ENCODE measurements at places on chromosomes 6 and 20.

DNA sequence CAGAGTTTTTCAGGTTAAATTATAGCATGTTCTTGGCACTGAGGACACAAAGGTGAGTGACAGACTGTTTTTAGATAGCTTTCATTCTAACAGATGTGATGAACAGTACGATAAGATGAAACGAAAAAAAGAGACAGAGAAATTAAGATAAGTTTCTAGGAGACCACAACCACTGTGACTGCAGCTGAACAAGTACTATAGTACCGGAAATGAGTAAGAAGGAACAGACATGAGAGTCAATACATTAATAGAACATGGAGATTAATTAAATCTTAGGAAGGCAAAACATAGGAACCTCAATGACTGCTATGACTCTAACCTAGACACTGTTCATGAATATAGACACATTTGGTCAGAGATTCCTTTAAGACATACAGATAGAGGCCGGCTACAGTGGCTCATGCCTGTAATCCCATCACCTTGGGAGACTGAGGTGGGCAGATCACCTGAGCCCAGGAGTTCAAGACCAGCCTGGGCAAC is 40.2 kb downstream of the HBS1L start:
- DNase-seq = no peak

DNA sequence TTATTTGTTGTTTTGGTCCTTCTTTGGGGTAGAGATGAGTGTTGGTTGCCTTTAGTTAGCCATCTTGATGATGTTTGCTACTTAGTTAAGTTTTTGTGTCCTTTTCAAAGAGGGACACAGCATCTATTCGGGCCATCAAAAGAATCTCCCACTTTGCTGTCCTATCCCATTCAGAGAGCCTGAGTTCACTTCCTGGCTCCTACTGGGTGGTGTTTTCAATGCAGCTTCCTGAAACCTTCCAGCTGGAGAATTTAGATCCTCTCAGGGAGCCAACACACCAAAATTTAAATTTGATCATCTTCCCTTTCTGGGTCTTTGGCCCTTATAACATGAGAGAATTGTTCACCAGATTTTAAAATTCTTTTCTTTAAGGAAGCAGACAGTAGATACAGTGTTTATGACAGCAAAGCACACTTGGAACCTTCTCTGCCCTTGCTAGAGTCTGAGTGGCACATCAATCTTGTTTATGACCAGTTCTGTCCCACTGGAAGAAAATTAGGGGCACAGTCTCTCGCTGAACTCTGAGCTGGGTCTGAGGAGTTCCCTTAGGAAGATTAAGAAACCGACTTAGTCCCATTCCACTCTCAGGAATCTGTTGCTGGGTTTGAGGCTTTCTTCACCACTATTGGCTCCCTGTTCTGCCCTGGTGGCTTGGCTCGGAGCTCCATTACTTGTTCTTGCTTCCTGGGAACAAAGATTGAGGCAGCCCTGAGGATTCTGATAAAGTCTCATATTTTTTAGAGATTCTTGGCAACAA is 115.5 kb downstream of the CCDC170 start:
- DNase-seq = no peak

DNA sequence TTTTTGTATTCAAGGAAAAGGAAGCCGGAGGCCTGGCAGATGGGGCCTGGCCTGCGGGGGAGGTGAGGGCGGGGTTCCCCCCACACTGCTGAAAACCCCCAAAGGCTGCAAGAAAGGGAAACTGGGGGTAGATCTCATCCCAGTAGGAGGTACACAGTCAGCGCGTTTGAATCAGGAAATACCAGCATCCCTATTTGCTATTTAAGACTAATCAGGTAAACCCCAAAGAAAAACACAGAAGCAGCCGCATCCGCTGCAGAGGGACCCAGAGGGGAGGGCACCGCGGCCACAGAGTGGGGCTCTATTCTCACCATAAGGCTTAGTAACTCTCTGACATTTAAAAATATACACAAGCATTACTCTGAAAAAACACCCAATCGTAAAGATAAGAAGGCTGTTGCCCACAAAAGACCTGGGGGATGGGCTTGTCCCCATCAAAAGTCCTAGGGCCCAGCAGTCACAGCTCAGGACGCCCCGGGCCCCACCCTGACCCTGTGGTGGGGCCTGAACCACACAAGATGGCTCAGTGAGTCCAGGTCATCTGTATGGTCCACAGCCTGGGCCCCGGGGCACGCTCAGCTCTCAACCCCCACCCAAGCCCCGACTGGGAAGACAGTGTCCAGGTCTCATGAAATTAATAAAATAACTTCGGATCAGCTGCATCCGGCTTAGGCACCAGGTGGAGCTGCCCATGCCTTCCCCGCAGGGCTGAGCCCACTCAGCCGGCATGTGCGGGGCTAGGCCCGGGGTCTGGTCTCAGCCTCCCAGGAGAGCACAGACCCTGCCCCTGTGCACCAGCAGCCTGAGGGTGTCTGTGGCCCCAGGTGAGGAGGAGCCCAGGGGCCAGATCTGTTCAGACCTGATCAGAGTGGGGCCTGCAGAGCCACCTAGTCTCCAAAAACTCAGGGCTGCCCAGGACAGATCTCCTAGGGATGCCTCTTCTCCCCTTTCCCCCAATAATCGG is 31.0 kb downstream of the KCNQ2 start:
- DNase-seq = no peak

- no peak for DNase-seq
Observed at GRCh38 chr20:4563534-4563933, 158.2 kb upstream of the PRND start.

DNA sequence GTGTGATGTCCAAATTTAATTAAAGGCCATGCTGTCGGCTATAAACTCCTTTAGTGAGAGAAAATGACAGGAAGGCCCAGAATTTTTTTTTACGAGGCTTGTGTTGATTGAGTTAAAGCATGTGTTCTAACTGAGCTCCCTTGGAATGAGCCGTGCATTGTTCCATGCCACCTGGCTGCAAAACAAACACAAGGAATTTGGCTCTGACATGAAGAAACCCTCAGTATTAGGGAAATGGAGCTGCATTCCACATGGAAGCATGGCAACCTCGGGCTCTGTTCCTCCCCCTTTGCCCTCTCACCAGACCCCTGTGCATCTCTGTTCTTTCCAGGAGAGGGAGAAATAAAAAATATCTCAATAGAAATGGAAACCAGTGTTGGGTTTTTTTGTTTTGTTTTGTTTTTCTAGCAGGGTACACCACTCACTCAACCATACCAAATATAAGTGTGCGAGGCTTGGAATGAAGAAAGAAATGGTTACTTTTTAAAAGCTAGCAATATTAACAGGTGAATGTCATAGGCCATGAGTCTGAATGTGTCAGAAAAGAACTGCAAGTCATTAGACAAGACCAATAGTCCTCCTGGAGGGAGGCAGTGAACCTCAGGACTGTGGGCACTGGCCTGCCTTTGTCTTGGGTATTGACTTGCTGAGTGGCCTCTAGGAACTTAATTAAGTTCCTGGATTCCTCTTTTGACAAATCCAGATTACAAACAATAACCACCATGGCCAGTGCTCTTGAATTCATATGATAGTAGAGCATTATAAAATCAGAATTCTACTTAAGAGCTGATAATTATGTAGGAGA is 935.1 kb downstream of the KIF16B start:
- no peak for DNase-seq

DNA sequence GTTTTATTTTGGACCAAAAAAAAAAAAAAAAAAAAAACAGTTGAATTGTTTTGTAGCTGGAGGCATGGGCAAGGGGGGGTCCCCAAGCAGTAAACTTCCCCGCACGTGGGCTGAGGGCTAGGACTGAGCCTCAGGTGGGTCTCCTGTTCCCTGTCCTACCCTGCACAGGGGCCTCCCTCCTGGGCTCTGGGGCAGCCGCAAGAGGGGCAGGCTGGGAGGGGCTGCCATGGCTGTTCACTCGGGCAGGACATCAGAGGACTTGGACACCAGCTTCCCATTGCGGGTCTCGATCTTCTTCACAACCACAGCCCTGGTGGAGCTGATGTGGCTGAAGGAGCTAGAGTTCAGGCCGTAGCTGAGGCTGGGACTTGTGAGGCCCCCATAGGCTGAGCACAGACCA is 21.1 kb downstream of the SGK1 start:
- DNase-seq = no peak

DNA sequence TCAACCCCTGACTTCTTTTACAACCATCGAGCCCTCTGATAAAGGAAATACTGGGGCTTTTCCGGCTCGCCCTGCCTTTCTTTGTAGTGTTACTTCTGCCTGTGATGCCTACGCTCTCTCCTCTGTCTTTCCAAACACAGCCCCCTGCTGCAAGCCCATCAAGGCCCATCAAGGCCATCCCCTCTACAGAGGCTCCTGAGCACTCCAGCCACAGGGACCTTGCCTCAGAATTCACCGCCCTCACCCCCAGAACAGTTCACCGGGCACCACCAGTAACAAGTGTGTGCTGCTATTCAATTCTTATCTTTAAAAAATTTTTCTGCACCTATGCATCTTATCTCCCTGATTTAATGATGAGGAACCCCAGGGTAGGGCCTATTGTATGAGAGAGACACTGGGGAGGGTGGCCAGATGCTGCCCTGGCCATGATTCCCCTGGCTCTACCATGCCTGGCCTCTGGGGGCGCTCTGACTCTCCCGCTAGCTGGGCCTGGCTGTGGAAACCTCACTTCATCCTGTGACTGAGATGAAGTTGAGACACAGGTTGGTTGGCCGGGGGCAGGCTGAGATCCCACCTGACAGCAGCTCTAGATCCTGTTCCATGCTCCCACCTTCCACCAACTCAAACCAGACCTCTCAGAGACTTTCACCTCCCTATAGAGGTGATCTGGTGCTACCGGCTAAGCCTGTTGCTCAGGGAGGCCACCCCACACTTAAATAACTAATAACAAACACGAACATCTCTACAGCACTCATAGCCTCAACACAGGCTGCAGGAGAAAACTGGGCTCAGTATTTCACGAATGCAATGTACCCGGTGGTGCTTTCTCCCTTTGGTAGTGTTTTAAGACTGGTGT is 19.2 kb upstream of the GLP1R start:
- DNase-seq = no peak

GRCh38 chr6:63805808-63806572 is 170.4 kb downstream of the PHF3 start:
- no peak for DNase-seq

GRCh38 chr6:46293641-46294316 is 123.0 kb upstream of the ENPP5 start:
- no peak for DNase-seq

DNA sequence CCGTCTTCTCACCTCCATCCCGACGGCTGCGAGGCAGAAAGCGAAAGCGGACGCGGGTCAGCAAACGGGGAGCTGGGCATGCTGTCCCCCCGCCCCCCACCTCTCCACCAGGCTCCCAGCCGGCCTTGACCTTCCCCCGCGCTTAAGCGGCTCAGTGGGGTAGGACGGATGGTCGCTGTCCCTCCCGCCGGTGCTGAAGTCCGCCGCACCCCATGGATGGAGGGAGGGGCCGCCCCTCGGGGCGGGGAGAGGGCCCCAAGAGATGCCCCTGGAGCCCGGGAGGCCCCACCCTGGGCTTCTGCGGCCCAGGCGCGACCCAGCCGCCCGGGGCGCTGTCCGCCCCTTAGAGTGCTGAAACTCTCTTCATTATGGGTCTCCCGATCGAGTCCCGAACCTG is at the start of gene KCNB1:
KCNB1 (minus strand) TSS at position 48 of the 397 bp plus-strand sequence. CDS start 188 bp downstream, outside the sequence.
- DNase-seq = peak; percentile 70

DNA sequence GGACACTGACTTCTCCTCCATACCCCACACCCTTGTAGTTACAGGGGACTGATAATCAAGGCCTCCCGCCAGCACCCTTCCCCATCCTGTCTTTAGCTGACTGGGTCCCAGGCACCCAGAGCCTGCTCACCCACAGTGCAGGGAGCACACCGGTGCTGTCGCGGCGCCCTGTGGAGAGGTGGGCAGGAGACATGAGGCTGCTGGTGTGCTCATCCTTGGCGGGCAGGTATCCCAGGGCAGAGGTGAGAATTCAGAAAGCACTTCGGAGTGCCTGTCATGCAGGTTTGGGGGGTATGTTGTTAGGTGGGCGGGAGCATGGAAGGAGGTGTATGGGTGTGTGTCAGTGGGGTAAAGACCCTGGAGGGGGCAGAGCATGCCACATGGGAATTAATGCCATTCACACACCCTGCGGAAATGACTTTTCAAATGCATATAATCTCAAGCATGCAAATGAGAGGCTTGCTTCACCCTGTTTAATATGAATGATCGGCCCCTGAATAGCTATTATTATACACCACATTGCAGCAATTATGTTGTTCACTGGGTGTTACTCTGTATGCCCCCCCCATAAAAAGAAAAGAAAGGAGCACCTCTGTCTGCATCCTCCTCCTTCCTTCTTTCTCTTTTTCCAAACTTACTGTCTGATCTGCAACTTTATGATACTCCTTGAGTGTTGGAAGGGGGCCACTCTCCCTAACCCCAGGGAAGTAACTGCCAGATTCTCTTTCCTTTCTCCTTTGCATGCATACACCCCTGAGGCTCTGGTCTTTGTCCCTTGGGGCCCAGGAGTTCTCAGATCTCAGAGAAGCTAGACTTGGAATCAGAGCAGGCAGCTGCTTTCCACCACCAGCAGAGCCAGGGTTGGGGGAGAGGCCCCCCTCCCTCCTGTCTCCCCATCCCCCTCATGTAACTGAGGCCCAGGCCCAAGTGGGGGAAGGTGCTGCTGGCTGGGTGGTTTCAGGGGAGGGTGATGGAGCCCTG is 16.0 kb downstream of the FOXP4 start:
- no peak for DNase-seq

DNA sequence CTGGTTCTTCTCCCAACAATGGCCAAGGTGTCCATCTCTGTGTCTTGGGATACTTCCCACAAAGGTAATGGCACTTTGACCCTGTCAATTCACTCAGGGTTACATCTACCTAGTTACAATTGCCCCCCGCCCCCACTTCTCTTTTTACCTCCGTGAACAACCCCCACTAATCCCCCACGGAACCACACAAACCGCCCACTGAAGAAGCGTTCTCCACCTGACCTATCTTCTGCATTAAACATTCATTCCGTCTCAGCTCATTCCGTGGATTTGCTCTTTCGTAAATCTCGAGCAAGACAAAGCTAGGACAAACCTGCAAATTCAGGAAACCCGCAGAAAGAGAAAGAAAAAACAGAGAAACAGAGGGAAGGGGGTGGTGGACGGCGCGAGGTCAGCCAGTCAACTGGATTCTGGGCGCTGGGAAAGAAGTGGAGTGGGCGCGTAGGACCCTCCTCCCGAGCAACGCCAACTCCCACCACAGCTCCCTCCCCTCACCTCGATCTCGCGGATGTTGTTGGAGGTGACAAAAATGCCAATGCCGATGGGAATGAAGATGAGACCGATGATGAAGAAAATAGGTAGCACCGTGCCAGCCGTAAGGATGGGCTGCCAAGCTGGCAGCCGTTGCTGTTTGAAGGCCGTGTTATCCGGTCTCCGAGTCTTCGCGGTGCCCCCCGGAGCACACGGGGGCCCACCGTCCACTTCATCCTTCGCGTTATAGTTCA is 523 bp downstream of the TMEM30A start:
- peak; percentile 36 for DNase-seq

GRCh38 chr6:1191141-1191630 is 120.7 kb upstream of the FOXQ1 start:
- no peak for DNase-seq

All from head of caudate nucleus (tissue), 42 donors.